GM13977 (cell line): ENCODE measurements at places on chromosomes 7 and 10.

DNA sequence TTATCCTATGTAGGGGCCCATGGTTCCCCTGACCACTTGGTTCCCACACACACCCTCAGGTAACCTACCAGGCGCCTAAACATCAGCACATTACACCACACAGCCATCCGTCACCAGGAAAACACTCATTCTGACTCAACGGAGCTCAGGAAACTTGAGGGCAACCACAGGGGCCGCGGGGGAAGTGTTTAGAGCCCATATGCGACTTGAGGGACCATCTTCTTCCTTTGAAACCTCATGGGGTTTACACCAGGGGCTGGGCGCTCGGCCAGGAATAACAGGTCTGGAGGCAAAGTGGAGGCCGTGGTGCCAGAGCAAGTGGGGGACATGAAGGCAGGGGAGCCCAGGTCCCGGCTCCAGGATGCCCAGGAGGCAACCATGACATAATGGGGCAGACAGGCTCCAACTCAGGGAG is 1.5 kb downstream of the STX1A start:
- DNase-seq = no peak

DNA sequence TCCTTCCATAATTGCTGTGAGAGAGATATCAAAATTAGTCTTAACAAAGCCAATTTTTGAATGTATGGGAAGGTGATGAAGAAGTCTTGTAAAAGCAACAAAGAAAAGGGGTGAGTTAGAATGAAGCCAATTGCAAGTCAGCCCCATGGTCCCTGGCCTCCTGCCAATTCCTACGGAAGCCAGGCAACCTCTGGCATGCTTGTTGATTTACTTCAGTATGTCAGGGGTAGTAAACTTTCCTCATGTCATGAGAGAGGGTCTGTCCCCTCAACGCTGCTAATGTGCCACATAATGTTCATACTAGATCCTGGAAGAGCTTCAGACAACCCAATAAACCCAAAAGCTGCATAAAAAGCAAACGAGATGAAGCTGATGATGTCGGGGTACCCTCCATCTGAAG is 159.1 kb upstream of the YAE1 start:
- no peak for DNase-seq

GRCh38 chr7:70539205-70539604 is 592.7 kb upstream of the GALNT17 start:
- no peak for DNase-seq

- DNase-seq = no peak
These were observed 189.2 kb downstream of the CSTF2T start for GRCh38 chr10:51510231-51510630.

- DNase-seq = no peak
These were observed 382.2 kb upstream of the NRP1 start for GRCh38 chr10:33716501-33717267.

DNA sequence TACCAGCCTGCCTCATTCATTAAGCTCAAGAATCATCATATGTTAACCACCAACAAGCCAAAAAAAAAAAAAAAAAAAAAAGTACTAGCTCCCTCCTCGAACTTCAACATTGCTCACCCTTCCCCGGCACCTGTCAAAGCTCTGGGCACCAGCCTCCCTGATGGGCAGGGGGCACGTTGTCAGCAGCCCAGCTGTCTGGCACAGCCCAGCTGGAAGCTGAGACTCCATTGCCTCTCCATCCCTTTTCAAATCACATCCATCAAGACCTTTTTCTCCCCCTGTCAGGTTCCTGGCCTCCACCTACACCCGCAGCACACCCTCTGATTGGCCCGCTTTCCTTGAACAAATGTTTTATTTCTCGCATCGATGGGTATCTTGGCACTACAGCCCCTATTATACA is 913.3 kb upstream of the AUTS2 start:
- no peak for DNase-seq

- no peak for DNase-seq
These were observed 149.8 kb downstream of the DYNC1I1 start for GRCh38 chr7:95922191-95922590.

DNA sequence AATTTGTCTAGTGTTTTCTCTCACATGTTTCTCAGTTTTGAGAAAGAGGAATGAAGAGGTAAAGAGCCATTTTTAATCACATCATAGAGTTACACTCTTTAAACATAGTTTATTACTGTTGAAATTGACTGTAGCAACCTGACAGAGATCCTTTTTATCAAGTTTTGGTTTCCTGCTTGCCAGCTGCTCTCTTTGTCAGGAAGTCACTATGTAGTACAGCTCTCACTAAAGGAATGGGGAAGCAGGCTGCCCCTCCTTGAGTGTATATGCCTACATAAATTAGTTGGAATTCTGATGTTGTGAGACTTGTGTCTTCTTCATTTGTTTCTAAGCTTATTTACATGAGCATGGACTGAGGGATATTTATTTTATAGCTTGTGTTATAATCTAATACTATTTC is 1274.0 kb upstream of the CELF2 start:
- DNase-seq = no peak

GRCh38 chr7:2124604-2125345 is 108.0 kb downstream of the MAD1L1 start:
- no peak for DNase-seq

DNA sequence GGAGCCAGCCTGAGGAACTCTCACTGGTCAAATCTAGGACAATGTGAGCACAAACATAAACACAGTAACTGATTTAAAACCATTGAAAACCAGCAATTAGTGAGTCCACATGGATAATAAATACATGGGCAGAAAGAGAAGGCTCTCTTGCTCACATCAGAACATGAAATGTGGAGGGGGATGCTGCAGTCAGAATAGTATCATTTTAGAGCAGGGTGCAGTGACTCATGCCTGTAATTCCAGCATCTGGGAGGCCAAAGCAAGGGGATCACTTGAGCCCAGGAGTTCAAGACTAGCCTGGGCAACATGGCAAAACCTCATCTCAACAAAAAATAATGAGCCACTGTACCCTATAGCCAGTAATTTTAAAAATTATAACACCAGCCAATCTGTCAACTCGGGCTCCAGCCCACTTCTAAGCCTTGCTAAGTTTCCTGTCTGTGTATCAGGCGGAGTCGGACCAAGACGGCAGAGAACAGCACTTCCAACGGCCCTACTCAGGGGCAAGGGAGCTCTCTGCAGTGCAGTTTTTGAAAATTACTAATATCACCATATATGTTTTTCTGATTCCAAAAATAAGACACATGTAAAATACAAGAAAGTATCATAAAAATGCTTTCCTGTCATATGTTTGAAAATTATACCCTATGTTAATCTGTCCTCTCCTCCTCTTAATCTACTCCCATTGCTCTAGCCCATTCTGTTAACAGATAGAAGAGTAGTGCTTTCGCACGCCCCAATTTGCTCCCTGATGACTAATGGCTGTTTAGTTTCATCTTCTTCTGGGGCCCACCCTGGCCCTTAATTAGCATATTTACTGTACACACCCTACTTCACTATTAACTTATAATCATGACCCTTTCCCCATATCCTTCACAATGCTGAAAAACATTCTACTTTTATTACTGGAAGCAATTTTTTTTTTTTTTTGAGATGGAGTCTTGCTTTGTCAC is 17.1 kb downstream of the URGCP start:
- DNase-seq = no peak

DNA sequence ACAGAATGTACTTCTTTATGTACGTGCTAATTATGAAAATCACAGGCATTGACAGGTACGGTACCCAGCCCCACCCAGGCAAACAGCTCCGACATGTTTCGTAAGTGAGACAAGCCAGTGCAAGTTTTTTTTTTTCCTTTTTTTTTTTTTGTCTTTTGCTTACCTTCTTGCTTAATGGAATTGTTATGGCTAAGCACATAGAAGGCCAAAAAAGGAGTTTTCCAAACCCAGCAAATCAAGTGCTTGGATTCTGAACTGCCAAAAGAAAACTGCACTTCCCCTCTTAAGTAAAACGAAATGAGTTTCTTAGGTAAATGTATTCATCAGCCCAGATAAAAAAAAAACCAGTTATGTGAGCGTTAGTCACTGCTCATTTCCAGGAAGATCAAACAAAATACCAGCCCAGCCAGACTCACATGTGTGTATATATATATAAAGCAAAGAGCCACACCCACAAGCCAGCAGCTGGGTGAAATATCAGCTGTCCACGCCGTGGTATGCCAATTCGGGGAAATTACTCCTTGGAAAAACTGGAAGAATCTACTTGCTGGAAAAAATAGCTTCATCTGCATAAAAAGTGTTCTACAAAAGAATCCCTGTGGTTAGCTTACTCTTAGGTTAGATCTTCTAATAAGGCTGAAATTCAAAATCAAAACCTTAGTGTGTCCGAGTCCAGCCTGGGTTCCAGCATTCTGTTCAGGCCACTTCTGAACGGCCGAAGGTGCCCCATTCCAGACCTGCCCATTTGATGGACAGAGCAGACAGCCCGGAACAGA is 8.0 kb downstream of the KLF6 start:
- DNase-seq = no peak

- DNase-seq = no peak
These were observed 253.6 kb downstream of the ELFN1 start for GRCh38 chr7:1923409-1924257.
